NCI-H1417 (cell line): ENCODE measurements at places on chromosomes 12 and 14.
A peak's percentile ranks its signal among the peaks of the same experiment; 100 is the strongest.

DNA sequence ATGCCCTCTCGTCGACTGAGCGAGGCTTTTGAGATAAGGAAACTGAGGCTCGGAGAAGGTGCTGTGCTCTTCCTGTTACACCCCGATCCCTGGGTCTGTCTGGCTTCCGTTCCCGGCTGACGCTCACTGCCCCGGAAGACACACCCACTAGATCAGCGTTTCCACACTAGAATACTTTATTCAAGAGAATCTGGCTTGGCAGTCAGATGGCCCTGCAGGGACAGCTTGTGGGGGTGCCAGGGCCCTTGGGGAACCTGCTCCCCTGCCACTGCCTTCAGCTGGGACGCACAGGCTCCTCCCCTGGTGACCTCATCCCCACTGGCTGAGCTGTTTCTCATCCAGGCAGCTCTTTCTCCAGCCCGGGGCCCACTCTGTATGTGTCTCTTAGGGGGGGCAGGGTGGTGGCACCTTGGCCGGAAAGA is 13.7 kb downstream of the PGF start:
- no peak for DNase-seq

DNA sequence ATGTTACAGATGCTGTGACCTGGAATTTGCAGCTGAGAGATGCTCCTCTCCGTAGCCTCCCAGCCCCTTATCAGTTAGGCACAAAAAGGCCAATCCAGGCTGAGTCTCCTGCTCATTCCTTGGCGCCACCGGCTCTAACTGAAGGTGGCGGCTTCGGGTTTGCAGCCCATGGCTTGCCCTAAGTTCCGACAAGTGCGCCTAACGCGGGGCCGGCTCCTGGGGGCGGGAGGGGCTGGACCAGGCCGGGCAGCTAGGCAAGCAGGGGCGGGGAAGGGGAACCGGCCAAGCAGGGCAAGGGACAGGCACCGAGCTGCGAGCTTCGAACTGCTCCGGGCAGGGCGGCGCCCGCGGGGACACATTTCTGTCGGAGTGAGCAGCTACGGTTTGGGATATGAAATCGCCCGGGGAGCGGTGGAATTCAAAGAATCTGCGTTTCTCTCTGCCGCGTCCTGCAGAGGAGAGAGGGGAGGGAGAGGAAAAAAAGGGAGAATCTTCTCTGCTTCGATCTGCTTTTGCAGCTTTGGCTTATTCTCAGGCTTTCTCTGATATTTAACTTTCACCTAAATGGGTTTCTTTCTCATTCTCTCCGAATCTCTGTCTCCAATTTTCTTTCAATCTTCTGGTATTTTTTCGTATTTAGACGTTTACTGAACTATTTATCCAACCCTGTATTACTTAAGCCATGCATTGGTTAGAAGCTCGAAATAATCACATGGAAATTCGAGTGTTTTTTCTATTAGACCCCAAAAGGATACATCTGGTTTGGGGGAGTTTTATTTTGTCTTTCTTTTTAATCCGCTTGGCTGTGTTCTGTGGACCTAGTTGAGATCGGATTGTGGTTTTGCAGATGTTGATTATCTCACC is 1.6 kb upstream of the HOXC12 start:
- no peak for DNase-seq

DNA sequence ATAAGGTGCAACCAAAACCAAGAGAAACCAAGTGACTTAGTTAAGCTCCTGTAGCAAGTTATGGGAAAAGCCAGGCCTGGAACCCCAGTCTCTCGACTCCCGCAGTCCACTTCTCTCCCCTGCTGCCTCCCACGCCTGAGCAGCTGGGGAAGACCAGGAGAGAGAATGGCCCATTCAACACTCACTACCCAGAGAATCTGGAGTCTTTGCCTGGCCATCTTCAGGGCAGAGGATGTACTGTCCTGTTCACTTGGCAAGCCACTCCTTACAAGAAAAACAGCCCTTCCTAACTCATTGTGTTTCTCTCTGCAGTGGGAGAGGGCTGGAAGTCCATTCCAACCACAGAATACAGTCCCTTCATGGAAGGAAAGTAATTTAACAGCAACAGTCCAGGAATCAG is 1.8 kb downstream of the PITPNM2 start:
- no peak for DNase-seq

- no peak for DNase-seq
Measured at GRCh38 chr14:103560691-103561090, 1.8 kb downstream of the BAG5 start.

DNA sequence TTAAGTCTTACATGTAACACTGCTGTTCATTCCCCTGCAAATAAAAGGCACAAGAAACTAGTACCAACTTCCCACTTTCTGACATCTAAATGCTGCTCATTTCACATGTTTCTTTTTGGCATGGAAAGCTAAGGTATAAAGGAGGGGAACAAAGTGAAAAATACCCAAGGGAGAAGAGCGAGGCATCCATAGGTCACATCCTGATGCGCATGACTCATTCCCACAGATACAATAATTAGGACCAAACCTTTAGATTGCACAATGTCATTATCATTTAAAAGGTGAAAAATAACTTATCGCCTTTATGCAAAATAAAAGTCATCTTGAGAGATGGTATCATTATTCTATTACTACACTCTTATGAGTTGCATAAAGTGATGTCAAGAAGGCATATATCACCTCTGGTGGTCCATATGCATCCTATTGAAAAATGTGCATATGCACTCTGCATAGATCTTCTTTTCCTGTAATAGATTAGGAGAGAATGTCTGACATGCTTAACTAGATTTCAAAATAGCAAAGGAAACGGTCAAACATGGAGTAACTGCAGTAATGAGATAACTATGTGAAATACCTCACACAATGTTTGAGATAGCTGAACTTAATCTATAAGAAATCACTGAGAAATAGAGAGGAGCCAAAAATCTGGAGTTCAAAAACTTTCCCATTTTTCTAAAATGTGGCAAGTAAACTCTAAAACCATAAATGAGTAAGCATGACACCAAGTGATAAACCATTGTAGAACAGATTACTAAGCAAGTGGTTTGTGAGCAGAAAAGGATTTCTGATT is 382.5 kb upstream of the TMTC1 start:
- DNase-seq, result no peak

DNA sequence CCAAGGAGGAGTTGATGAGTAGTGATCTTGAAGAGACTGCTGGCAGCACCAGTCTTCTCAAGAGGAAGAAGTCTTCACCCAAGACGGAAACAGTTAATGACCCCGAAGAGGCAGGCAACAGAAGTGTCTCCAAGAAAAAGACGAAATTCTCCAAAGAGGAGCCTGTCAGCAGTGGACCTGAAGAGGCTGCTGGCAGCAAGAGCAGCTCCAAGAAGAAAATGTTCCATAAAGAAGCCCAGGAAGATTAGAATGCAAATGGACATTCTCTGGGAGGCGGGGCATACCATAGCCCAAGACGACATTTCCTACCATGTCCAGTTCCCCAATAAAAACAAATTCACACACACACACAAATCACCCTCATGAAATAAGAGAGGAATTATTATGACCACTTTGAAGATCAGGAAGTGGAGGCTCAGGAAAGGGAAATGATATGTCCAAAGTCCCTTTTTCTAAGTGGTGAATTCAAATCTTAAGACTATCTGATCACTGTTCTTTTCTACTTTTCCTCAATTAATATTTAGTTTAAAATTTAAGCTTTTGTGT is 131.8 kb downstream of the PAWR start:
- no peak for DNase-seq

- no peak for DNase-seq
Measured at GRCh38 chr12:2803635-2804392, 8.7 kb upstream of the ITFG2 start.

GRCh38 chr14:64755781-64756221 is 51.6 kb downstream of the PLEKHG3 start:
- no peak for DNase-seq

GRCh38 chr12:90622431-90622830 is 332.5 kb downstream of the CCER1 start:
- DNase-seq, result no peak

GRCh38 chr14:47785058-47785457 is 109.7 kb upstream of the MDGA2 start:
- no peak for DNase-seq

DNA sequence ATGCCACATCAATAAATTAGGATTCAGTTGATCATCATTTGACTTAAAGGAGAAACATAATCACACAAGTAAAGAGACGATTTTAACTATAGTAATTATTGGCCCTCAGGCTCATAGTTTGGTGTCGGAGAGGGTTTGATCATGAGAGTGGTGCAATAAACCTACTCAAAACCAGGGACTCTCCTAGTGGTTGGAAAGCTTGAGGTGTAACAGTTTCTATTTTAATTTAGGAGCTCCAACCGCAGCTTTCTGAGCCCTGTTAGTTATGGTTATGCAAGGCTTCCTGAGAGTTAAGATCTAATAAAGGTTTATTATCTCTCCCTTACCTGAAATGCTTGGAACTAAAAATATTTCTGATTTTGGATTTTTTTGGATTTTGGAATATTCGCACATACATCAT is 36.4 kb downstream of the TMTC2 start:
- DNase-seq, result no peak

GRCh38 chr14:103298620-103299019 is 35.4 kb upstream of the EIF5 start:
- no peak for DNase-seq

DNA sequence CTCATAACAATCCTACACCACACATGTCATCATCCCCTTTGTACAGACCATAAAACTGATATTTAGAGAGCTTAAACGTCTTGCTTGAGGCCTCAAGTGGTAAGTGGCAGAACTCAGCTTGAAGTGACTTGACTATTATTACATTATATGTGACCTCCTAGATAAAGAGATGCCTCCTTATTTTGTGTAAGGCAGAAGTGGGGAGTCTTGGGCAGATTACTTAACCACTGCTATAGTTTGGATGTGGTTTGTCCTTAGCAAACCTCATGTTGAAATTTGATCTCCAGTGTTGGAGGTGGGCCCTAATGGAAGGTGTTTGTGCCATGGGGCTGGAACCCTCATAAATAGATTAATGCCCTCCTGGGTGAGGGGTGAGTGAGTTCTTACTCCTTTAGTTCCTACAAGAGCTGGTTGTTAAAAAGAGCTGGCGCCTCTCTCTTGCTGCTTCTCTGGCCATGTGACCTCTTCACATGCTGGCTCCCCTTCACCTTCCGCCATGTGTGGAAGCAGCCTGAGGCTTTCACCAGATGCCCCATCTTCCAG is 37.4 kb downstream of the RCOR1 start:
- peak; percentile 62 for DNase-seq

- peak; percentile 37 for DNase-seq
Measured at GRCh38 chr12:115598871-115599811, 678.4 kb downstream of the MED13L start.

GRCh38 chr14:60257865-60258264 is 8.8 kb downstream of the PPM1A start:
- DNase-seq, result no peak

DNA sequence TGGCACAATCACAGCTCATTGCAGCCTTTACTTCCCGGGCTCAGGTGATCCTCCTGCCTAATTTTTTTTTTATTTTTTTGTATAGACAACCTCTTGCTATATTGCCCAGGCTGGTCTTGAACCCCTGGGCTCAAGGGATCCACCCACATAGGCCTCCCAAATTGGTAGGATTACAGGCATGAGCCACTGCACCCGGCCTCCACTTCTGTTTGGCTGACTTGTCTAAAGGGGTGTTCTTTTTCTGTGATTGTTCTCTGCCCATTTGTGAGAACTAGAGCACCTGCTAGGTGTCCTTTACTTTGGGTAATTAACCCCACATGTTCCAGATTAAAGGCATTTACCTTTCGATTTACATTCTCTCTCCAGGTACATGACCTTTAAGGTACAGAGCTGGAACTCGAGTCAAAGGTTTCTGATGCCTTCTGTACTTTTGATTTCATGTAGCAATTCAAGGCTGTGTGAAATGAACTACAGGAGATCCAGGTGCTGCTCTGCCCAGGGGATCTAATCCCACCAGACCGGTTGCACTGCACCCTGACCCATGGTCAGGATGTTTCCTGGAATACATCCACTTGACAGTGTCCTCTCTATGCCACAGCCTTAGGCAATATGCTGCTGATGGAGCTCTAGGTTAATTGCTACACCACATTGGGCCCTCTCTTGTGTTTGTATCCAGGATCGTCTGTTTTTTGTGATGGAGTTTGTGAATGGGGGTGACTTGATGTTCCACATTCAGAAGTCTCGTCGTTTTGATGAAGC is 163.6 kb downstream of the PRKCH start:
- DNase-seq, result no peak

GRCh38 chr14:104187121-104187889 is 48.9 kb downstream of the KIF26A start:
- no peak for DNase-seq

DNA sequence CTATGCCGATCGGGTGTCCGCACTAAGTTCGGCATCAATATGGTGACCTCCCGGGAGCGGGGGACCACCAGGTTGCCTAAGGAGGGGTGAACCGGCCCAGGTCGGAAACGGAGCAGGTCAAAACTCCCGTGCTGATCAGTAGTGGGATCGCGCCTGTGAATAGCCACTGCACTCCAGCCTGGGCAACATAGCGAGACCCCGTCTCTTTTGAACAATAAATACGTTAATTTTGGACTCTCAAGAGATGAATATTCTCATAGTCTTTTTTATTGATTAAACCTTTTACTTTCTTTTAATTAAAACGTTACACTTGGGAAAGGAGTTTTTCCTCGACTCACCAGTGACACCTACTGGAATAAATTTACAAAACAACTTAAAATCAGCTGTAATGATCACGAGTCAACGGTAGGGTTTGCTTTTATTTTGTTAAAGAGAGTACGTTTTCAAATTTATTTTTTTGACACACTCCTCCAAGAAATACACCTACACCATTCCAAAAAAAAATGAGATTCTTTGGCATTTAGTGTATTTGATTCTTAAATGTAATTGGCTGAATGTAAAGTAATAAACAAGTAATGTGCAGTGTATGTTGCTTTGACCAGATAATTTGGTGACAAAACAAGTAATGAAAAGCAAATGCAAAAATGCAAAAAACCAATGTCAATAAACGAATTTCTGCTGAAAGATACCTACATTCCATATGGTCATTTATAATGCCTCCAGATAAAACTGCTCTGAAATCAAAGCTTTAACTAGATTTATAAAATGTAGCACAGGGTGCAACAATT is 687 bp upstream of the RPS29 start:
- DNase-seq, result peak; percentile 85

DNA sequence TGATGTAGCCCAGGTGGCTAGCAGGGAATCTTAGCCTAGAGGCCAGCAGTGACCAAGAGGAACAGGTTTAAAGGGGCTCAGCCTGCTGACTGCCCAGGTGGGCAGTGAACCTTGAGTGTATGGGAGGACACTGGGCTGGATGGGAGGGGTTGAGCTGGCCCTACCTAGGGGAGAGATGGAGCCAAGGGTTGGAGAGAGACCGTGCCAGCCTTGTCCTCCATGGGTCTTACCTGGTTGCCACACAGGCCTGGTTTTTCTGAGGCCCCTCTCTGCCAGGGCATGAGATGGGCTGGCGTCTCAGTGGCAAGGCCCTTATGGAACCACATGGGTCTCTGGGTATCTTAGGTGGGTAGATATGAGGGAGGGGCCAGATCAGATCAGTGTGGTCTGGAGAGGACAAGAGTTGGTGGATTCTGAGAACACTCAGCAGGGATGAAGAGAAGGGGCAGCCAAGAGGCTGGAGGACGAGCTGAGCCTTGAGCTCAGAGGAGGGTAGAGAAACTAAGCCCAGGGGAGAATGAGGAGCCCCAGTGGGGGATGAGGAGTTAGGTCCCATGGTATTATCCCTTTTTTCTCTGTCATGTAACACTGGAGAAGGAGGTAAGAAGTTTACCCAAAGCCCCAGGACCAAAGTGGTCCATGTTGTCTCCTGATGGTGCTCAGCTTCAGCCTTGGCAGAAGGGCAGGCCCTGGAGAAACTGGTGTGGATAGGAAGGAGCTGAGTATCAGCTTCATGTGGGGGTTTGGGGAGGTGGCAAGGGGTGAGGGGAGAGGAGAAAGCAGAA is 3.7 kb downstream of the GZMB start:
- DNase-seq, result no peak
